ENCODE measurements at places on chromosomes 2 and 18. TPM values are rescaled to one million over a fixed set of nuclear protein-coding genes. Genes with fewer than 3 reads are reported as not detected.

DNA sequence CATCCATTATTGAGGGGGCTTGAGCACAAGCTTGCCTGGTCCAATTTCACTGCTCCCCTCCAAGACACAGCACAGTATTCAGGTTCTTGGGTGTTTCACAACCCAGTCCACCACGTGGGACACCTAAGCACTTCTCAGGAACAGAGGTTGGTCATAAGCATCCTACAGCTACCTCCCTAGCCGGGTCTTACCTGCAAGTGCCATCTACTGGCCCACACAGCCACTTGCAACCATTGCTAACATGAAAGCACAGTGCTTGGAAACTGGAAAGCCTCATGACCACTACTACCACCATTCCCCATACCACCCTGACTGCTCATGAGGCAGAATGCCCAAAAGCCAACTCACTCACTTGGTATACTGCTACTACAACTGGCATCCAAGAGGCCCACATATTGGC lies 105.7 kb upstream of the RPRM start:
- no peak for DNase-seq

DNA sequence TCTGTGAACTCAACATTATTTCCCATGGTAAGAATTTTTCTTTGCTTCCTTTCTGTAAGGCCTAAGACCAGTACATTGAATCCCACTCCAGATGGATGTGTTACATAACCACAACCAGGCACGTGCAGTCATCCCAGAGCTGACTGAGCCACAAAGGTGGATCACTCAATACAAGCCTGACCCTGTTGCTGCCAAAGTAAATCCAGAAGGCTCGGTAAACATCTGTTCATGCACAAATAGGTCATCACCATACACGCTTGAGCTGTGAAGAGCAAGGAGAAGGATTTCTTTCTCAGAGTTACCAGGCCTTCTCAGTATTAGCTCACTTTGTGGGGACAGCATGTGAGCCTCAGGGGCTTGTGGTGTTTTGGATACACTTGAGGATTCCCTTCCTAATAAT lies 791.4 kb upstream of the FANCL start:
- no peak for DNase-seq

DNA sequence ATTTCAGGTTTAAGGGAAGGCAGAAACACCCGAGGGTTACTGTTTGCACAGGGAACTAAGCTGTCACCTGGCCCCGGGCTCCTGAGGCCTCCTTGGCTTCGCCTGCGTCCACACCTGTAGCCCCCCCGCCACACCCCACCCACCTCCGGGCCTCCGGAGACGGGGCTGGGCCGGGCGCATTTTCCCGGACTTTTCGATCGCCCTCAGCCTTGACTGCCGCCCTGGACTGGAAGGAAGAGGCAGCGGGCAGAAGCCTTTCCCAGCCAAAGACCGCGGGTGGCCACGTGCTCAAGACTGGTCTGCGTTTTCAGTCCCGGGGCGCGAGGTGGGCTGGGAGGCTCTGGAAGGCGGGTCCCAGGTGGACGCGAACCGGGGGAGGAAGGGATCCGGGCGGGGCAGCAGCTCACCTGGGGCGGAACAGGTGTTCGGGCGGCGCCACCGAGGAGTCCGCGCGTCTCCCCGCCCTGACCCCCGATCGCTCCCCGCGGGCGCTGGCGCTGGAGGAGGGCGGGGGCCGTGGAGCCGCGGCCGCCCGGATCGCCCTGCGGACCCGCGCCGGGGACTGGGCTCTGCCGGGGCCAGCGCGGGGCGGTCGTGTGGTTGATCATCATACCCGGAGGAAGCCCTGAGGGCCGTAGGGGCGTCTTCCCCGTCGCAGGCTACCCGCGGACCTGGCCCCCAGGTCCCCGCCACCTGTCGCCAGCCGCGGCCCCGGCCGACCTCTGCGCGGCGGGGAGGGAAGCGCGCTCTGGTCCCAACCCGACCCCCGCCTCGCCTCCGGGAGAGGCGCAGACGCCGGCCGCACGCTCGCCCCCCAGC lies 3.2 kb downstream of the ID2 start:
- no peak for DNase-seq

- no peak for DNase-seq
These were observed 1.3 kb downstream of the AMMECR1L start for GRCh38 chr2:127884436-127884835.

DNA sequence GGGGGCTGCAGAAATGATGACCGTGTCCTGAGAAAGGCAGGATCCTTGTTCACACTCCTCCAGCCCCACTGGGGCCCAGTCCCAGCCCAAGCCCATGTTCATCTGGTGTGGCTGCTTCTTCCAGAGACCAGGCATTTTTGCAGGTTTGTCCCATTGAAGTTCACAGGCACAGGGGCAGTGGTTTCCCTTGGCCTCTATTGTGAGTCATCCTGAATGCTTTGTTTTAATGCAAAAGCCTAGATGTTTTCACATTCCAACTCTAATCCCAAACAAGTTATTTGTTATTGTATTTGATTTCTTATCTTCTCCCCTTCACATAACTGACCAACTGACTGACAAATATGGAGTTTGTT lies 426.4 kb upstream of the ID2 start:
- no peak for DNase-seq

DNA sequence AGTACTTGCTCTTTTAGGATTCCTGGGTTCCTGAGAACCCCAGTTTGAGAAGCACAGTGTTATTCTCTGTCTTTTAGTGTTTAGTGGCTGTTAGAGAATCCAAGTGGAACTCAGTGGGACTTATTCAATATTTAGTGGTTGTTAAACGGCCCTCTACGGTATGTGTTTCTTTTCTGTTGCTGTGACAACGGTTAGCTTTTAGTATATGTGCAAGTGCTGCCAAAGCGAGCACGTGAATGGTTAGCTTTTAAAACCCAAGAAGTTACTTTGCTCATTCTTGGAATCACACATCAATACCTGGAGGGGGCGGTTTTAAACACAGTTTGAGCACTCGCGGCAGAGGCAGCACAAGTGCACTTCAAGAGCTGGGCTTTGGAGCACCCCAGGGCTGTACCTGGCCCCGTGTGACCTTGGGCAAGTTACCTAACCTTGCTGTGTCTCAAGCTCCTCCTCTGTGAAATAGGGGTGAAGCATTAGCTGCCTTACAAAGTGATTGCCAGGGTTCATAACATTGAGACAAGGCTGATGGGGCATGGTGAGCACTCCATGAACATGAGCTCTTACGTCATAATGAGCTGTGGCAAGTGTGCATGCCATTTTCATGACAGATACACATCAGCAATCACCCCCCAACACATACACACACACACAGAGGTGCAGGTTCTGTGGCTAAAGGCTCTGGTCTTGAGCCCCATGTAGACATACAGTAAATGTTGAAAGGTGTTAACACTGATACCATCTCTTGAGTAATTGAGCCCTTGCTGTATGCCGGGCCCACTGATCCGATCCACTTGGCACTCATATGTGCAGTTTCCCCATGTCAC lies 234.1 kb downstream of the ALPK2 start:
- no peak for DNase-seq

GRCh38 chr2:202911203-202911511 lies 316 bp downstream of the WDR12 start:
- no peak for DNase-seq

DNA sequence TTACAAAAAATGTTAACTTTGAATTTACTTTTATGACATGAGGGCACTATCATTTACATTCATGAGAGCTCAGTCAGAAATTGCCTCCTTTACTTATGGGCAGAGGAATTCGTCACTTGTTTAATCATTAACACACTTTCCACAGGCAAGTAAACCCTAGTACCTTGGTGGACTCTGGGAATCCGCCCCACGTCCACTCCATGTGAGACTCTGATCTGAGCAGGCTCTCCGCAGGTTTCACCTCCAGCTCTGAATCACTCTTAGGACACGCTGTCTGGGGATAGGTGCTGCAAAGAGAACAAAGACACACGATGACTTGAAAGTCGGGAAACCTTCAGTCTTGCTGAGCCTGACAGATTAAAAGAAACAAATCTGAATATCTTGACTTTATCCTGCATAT lies 73.6 kb downstream of the LPIN2 start:
- DNase-seq: no peak

DNA sequence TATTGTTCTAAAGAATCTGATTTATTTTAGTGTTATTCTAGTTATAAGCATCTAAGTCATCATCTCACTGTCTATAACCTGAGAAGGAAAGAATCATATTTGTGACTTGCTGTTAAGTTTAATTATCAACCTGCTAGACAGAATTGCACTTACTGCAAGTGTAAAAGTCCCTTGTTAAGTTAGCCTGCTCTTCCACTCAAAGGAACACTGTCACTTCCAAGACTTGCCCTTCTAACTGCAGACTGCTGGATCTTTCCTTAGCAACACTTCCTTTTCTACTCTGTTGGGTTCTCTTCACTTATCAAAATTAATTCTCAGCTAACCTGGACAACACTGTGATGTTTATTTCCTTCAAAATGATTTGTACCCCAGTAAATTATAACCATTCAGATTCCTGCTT lies 323.2 kb upstream of the TFPI start:
- no peak for DNase-seq

DNA sequence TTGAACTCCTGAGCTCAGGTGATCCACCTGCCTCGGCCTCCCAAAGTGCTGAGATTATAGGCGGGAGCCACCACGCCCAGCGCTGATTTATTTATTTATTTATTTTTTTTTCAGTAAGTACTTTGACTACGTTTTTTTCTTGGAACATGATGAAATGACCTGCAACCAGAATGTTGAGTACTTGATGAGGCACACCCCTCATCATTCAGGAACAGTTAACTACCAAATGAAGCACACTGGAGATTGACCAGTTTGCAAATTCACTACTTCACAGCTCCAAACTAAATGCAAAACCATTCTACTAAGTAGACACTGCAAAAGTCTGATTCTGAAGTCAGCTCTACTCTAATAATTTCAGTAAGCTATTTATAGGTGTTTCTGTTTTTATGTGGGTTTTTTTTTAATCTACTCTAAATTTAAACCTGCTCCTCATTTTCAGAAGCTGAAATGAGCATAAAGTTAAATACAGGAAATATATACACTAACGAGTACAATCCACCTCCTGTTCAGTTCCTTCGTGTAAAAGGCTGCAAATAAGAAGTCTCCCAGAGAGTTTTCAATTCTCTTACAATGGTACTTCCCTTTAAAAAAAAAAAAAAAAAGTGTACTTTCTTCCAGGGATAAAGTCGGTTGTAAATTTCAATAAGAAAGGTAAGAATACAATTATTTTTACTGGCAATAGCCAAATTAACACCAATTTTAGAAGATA lies 1.4 kb downstream of the GFPT1 start:
- no peak for DNase-seq

GRCh38 chr18:72973841-72974240 lies 106.1 kb upstream of the NETO1 start:
- no peak for DNase-seq

DNA sequence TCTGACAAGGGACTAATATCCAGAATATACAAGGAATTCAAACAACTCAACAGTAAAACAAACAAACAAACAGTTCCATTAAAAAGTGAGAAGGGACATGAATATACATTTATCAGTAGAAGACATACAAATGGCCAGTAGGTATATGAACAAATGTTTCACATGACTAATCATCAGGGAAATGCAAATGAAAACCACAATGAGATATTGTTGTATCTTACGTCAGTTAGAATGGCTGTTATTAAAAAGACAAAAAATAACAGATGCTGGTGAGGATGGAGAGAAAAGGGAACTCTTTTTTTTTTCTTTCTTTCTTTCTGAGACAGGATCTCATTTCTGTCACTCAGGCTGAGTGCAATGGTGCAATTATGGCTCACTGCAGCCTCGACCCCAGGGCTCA lies 175.5 kb downstream of the CAMKMT start:
- no peak for DNase-seq

GRCh38 chr18:51621864-51622160 lies 424.3 kb upstream of the MEX3C start:
- DNase-seq: no peak

GRCh38 chr2:31729065-31729439 lies 148.3 kb upstream of the SRD5A2 start:
- DNase-seq: no peak

Gene C2orf15
- polyA plus RNA-seq: 0.56 TPM

Gene NOL4
- polyA plus RNA-seq: not detected

Gene IL18RAP
- polyA plus RNA-seq: 0.14 TPM

Gene NEU2
- not detected for polyA plus RNA-seq

Gene FSHR
- 0.81 TPM for polyA plus RNA-seq

Gene CYTIP
- 0.94 TPM for polyA plus RNA-seq

All from hindlimb muscle (tissue), 1 donor.